T-helper 17 cell (primary cell): ENCODE measurements at places on chromosomes 16 and 17. TPM values are rescaled to one million over a fixed set of nuclear protein-coding genes. Genes with fewer than 3 reads are reported as not detected.
A peak's percentile ranks its signal among the peaks of the same experiment; 100 is the strongest.

Gene DHRS7C
- not detected for total RNA-seq

DNA sequence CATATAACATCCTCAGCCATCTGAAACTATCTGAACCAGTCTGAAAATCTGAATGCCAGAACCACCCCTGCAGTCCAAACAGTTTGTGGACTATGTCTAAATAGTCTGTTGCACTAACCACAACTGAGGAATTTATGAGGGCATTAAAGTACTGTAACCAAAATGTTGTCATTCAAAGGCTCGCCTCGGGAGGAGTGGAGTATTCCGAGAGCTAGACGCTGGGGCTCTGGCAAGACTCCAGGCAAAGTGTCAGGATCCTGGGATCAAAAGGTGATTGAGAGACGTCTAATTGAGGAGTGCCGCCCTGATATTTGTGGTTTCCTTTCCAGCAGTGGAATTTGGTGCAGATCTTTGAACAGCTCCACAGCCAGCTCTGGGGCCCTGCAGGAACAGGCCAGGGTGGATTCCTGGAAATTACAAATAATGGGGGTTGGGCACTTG is 142.9 kb upstream of the MYOCD start:
- H3K36me3 ChIP-seq: no peaks in the 10 kb centered on the region
- no peaks in the 10 kb centered on the region for H3K4me1 ChIP-seq
- no peaks in the 10 kb centered on the region for H3K27me3 ChIP-seq
- no peak overlapping the region for H3K4me3 ChIP-seq
- no peak for DNase-seq
- H3K27ac ChIP-seq: no peak overlapping the region

- no peak overlapping the region for H3K4me3 ChIP-seq
- no peak for DNase-seq
- no peaks in the 10 kb centered on the region for H3K27me3 ChIP-seq
- H3K36me3 ChIP-seq: no peaks in the 10 kb centered on the region
- no peak overlapping the region for H3K27ac ChIP-seq
Observed at GRCh38 chr16:81733295-81733694, 45.8 kb upstream of the PLCG2 start.

DNA sequence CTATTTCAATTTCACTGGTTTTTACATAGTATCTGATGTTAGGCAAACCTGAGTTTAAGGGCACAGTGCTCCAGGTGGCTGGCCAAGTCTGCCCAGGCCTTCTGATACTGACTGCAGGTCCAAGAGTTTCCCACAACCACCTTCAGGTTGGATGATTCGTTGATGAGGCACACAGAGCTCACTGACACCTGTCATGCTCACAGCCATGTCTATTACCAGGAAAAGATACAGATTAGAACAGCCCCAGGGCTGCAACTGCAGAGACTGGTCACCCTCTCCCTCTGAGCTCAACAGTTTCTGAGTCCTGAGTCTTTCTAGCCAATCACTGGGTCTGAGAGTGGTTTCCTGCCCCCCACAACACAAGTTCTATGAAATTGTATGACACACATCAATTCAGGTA is 37.2 kb downstream of the MEAK7 start:
- no peak overlapping the region for H3K27ac ChIP-seq
- no peaks in the 10 kb centered on the region for H3K27me3 ChIP-seq
- peaks cover 3% of the 10 kb centered on the region for H3K4me1 ChIP-seq
- H3K36me3 ChIP-seq: peaks cover 8% of the 10 kb centered on the region
- DNase-seq: no peak

Gene DOC2A
- not detected for total RNA-seq

Gene ZSCAN10
- 0.12 TPM for total RNA-seq

DNA sequence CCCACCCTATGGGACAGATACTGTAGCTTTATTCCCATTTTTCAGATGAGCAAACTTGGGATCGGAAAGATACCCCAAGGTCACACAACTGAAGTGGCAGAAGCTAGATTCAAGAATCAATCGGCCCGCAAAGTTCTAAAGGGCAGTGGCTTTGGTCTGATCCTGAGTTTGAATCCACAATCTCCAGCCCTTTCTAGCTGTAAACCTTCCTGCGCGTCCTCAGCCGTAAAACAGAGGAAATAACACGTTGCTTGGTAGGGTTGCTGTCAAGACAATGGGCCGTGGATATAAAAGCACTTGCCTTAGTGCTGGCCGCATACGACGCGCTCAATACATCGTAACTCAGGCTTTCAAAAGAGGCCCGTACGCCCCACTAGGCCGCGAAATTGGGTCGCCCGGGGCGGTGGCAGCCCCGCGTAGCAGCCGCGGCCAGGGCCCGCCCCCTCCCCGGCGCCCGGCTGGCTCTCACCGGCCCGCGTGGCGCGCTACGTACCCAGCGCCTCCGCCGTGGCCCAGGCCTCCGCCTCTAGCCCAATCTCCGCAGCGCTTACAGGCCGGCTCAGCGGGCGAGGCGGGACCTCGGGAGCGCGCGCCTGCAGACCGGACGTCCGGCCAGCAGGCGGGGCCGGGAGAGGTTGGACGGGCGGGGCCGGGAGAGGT is at the start of gene DCAKD:
Gene DCAKD (minus strand): TSS at position 573 of the 660 bp plus-strand sequence. CDS start 16,747 bp downstream, outside the sequence.
- H3K27ac ChIP-seq: peak within 1 kb of the TSS; percentile 97
- H3K27me3 ChIP-seq: no peaks in the 10 kb centered on the region
- peaks cover 23% of the 10 kb centered on the region for H3K4me1 ChIP-seq
- no peaks in the 10 kb centered on the region for H3K36me3 ChIP-seq

Gene CASKIN2
- 0.40 TPM for total RNA-seq

- peak overlapping the region; percentile 46 for H3K27ac ChIP-seq
- DNase-seq: no peak
- H3K36me3 ChIP-seq: peaks cover 2% of the 10 kb centered on the region
- H3K4me1 ChIP-seq: peaks cover 57% of the 10 kb centered on the region
- peak overlapping the region; percentile 8 for H3K4me3 ChIP-seq
Observed at GRCh38 chr17:66310528-66311148, 8.2 kb downstream of the PRKCA start.

DNA sequence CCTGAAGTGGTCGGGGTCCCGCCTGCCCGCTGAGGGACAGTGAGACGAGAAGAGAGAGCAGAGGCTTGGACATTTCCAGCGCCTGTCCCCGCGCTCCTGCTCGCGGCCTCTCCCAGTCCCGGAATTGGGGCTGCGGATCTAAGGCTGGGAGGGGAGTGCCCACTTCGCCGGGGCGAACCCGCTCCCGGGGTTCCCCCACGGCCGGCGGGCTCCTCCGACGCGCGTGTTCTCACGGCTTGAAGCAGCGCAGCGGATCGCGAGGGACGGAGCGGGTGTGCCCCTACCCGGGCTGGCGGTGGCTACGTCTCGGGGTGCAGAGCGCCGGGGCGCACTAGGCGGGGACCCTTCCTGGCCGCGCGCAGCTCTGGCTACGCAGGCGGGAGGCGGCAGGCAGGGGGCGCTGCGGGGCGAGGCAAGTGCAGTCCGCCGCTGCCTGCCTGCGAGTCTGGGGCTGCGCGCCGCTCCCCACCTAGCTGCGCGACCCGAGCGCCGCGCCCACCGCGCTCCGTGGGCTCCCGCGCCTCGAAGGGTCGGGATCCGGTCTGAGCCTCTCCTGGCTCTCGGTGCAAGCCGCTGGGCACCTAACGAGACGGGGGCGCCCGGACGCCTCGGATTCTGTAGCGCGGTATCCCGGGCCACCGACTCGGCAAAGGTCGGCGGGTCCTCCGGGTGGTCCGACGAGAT is 1.2 kb downstream of the NGFR start:
- H3K4me3 ChIP-seq: peak overlapping the region; percentile 90
- peaks cover 43% of the 10 kb centered on the region for H3K27me3 ChIP-seq
- H3K36me3 ChIP-seq: peaks cover 5% of the 10 kb centered on the region
- peaks cover 29% of the 10 kb centered on the region for H3K4me1 ChIP-seq
- peak; percentile 87 for DNase-seq

GRCh38 chr17:48995974-48996721 is 1.0 kb upstream of the IGF2BP1 start:
- peaks cover 23% of the 10 kb centered on the region for H3K4me1 ChIP-seq
- peaks cover 66% of the 10 kb centered on the region for H3K27me3 ChIP-seq
- H3K27ac ChIP-seq: no peak overlapping the region
- DNase-seq: no peak

DNA sequence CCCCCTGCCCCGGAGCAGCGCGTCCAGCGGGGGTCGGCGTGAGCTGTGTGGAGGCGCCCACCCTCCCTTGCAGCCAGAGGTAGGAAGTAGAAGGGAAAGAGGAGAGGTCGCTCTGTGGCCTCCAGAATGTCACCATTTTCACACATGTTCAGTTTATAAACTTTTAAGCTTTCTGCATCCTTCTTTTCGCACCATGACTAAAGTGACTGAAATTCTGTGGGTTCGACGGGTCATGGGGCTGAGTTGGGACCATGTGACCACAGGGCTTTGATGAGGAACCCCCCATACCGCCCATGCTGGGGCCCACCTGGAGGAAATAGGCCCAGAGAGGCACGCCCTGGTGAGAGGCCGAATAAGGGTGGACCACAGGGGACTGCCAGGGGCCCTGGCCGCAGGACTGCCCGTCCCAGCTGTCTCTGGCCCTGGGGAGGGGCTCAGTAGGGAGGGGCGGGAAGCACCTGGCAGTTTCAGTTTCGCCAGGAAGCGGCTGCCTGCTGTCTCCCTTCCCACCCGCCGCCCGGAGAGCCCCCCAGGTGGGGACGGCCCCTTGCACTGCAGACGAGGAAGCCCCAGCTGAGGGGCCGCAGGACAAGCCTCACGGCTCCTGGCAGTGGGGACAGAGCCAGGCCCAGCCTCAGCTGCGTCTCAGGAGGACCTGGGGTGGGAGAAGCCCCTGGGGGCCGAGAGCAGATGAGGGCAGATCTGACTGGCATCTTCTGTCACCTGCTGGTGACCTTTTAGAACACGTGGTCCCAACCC is 9.0 kb downstream of the CBFA2T3 start:
- peaks cover 46% of the 10 kb centered on the region for H3K27me3 ChIP-seq
- peaks cover 5% of the 10 kb centered on the region for H3K36me3 ChIP-seq
- peaks cover 10% of the 10 kb centered on the region for H3K4me1 ChIP-seq
- H3K4me3 ChIP-seq: peak overlapping the region; percentile 78
- H3K27ac ChIP-seq: no peak overlapping the region

GRCh38 chr16:85690469-85691064 is 1.8 kb upstream of the GINS2 start:
- no peak for DNase-seq
- H3K27me3 ChIP-seq: no peaks in the 10 kb centered on the region
- no peak overlapping the region for H3K4me3 ChIP-seq
- no peaks in the 10 kb centered on the region for H3K36me3 ChIP-seq

Gene TRPV3
- 0.55 TPM for total RNA-seq

DNA sequence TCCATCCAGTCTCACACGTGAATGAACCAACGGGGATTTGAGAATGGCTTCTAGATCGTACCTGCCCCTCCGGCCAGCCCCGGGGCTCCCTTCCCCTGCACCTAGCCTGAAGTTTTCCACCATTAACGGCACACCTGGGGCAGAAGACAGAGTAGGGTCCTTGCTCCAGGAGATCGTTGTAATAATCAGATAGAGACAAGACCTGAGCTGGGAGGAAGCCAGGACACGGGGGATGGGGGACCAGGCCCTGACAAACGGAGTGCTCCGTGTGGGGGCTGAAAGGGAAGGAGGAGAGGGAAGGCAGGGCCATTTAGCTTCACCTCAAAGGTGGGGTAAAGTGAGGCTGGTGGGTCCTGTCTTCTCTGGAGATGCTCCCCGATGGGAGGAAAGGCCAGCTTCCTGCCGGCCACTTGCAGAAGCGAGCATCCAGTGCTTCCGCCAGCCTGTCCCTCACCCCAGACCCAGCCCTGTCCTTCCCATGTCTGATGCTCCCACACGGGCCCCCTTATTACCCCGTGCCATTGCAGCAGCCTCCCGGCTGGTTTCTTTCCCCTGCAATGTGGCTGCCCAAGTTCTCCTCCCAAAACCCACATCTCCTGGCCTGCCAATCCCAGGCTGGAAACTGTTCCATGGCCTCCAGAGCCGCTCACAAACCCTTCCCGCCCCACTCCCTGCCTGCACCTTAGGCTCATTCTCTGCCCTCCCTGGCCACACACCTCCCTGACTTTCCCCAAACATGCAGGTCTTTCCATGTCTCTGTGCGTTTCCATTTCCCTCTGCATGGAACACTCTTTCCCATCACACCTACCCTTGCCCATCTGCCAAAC is 79.3 kb downstream of the MRC2 start:
- no peaks in the 10 kb centered on the region for H3K36me3 ChIP-seq
- H3K27me3 ChIP-seq: no peaks in the 10 kb centered on the region
- no peak for DNase-seq
- peak overlapping the region; percentile 49 for H3K4me3 ChIP-seq

DNA sequence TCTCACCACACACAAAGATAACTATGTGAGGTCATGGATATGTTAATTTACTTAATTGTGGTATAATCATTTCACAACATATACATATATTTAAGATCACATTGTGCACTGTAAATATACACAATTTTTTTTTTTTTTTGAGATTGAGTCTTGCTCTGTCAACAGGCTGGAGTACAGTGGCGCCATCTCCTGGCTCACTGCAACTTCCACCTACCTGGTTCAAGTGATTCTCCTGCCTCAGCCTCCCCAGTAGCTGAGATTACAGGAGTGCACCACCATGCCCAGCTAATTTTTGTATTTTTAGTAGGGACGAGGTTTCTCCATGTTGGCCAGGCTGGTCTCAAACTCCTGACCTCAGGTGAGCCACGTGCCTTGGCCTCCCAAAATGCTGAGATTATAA is 11.5 kb upstream of the PRSS54 start:
- DNase-seq: no peak
- H3K4me3 ChIP-seq: no peak overlapping the region
- no peaks in the 10 kb centered on the region for H3K36me3 ChIP-seq

GRCh38 chr16:68066763-68067162 is 18.4 kb upstream of the NFATC3 start:
- H3K4me3 ChIP-seq: no peak overlapping the region
- H3K36me3 ChIP-seq: peaks cover 2% of the 10 kb centered on the region

DNA sequence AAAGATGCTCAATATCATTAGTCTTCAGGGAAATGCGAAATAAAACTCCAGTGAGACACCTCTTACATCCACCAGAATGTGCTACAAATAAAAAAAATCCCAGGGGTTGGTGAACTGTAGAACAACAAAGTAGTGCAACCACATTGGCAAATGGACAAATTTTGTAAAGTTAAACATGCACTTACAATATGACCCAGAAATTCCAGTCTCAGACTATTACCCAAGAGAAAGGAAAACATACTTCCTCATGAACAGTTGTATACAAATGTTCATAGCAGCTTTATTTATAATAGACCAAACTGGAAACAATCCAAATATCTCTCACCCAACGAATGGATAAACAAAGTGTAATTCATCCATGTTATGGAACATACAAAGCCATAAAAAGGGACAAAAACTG is 239.5 kb downstream of the ABCC12 start:
- H3K36me3 ChIP-seq: no peaks in the 10 kb centered on the region
- no peak overlapping the region for H3K4me3 ChIP-seq
- no peak for DNase-seq
- no peak overlapping the region for H3K27ac ChIP-seq

Gene KRTAP1-1
- not detected for total RNA-seq

- H3K27me3 ChIP-seq: no peaks in the 10 kb centered on the region
- DNase-seq: no peak
- H3K36me3 ChIP-seq: no peaks in the 10 kb centered on the region
- H3K4me1 ChIP-seq: peaks cover 5% of the 10 kb centered on the region
- no peak overlapping the region for H3K27ac ChIP-seq
Observed at GRCh38 chr16:10277597-10277996, 95.4 kb upstream of the GRIN2A start.

Gene SLFN13
- total RNA-seq: 36.5 TPM
